ENCODE measurements at places on chromosomes 3 and 15.
A peak's percentile ranks its signal among the peaks of the same experiment; 100 is the strongest.

DNA sequence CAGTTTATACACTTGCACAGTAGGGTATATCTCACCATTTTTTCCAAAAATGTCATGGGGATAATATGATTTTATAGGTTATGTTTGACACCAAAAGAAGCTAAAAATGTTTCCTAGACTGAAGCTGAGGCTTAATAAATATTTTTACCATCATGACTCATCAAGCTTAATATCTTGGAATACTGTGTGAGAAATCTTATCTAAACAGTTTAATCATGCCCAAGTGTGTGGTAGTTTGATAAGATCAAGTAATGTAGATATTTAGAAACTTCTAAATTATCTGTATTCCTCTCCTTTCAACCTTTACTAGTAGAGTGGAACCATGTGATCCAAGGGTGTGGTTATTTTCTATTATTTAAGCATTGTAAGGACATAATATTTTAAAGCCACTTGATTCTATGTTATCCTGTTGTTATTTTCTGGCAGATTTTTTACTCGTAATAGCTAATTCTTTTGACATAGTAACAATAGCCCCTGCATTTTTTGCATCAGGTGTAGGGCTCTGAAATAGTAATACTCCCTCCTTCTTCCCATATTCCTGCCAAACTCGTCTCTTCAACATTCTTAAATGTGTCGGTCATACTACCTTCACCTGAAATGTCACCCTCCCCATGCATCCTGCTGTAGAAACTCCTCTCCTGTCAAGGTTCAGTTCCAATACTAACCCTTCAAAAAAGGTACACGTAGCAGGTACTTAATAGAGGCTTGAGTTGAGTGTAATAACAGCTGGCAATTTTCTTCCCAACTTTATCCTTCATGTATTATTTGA, 729.6 kb downstream of the NLGN1 start:
- DNase-seq: no peak

- DNase-seq: no peak
These were observed 58.6 kb downstream of the WWTR1 start for GRCh38 chr3:149599236-149599635.

GRCh38 chr3:64353226-64353625, 128.0 kb upstream of the PRICKLE2 start:
- DNase-seq: peak; percentile 44

DNA sequence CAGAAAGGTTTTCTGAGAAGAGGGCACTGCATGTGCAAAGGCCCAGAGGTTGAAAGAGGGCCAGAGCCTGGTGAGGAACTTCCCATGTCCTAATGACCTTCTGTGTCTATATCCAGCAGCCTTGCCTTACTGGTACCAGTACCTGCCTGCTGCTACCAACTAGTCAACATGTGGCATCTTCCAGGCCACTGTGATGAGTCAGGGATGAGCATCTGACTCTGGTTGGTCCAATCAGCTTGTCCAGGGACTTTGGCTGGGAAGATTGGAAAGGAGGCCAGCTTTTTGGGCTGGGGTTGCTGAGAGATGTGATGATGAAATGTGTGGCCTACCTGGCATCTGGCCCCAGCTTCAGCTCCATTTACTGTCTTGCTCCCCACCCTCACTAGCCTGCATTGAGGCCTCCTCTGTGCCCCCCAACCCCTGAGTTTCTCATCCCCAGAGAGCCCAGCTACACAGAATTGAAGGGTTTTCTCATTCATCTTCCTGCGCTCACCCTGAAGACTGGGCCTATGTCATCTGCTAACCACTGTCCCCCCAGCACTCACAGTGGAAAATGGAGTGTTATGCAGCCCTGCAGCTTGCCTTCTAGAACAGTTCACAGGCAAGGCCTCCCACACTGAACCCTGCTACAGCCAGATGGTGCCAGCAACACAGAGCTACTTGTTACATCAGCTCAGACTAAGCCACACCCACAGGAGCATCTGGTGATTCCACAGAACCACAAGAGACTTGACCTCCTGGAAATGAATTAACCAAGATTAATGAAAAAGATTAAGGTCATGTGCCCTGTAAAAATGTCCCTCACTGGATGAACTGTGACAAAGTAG, 1.3 kb upstream of the TWF2 start:
- peak; percentile 92 for DNase-seq

GRCh38 chr3:11283139-11283475, 10.9 kb downstream of the ATG7 start:
- no peak for DNase-seq

DNA sequence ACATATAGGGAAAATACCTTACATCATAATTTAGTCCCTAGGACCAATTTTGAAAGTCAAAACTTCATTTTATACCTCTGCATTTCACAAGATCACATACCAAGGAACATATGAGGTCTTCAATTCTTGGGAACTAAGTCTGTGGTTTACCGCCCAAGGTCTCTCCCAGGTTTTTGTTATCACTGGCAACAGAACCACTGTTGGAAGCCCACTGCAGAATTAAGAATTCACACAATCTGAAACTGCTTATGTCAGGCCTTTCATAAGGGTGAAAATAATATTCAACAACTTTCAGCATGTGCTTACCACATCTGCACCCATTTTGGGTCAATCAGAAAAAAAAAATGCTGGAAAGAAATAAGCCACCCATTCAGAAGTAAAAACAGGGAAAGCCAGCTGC, 107.2 kb upstream of the MME start:
- DNase-seq: peak; percentile 48

DNA sequence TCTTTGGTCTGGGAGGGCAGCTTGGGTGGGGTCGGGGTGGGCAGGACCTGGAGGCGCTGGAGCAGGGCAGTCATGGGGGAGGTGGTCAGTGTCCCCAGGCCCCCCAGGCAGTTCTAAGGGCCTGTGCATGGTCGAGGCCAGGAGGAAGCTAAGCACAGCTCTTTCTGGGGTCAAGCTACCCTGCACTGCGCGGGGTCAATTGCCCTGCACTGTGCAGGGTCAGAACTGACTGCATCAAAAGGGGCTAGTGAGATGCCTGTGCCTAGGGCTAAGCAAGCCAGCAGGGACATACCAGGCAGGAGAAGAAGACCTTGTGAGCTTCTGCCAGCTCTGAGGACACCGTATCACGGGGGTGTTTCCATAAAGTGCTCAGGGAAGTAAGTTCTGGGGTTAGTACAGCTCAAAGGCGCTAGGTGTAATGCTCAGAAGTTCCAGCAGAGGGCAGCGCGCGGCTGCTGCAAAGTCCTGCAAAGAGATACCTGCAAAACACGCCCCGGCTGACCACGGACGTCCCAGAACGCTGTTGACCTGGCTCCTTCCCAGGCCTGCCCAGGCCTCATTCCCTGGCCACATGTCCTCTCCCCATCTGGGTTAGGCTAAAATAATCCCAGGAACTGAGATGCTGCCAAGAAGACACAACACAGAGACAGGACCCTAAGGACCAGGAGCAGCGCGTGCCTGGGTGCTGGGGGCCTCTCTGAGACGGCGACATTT, 18.8 kb upstream of the IQSEC1 start:
- peak; percentile 80 for DNase-seq

DNA sequence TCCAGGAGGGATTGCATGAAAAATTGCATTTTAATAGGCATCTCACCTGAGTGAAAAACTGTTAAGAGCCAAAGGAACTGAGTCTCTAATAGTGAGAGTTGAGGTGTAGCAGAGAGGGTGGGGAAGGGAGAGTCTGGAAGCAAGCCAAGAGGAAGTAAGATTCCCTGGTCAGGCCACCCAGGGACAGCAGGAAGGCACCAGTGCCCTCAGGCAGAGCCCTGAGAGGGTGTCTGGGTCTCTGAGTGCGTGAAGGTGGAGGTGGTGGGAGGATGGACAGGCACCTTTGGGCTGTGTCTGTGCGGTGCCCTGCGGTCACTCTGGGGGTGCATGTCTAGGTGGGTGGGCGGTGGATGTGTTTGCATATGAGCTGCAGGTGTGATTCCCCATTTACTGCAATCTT, 300.4 kb upstream of the ROPN1 start:
- no peak for DNase-seq

- no peak for DNase-seq
These were observed 3.6 kb upstream of the CALML4 start for GRCh38 chr15:68208636-68209240.

DNA sequence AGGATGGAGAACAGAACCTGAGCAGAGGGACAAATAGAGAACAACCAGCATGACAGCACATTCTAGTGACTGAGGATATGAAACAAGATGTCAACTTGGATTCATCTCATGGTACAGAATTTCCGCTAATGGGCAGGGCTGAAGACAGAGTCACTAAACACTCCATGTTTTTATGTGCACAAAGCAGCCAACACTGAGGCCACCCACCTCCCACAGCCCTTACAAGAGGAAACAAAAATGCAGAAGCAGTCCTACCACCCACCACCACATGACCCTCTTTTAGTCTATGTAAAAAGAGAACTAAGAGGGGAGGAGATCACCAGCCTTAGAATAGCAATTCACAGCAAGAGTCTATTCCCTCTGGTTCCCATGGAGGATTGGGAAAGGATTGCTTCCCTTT, 131.4 kb upstream of the UBE2E2 start:
- no peak for DNase-seq

- peak; percentile 19 for DNase-seq
These were observed 57.9 kb downstream of the ARHGAP31 start for GRCh38 chr3:119352034-119352609.

DNA sequence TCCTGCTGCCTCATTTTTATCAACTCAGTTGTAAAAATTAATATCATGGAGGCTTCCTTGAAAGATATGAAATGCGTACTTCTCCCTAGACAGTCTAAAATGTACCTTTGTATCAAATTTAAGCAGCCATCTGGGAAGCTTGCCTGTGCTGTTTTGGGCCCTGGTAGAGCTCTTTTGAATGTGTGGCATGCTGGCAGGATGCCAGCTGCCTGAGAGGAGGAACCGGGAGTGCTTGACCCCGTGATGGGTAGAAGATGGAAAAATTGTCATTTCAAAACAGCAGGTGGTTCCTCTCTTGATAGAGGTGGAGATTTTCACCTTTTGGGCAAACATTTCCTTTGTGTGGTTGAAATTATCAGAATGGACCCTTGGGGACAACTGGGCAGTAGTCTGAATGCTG, 245.3 kb downstream of the RPLP1 start:
- no peak for DNase-seq

- DNase-seq: no peak
These were observed 790.7 kb downstream of the ROBO1 start for GRCh38 chr3:78977073-78977472.

GRCh38 chr3:37392957-37393356, 218.6 kb upstream of the LRRFIP2 start:
- DNase-seq: no peak

GRCh38 chr3:197191897-197192296, 106.5 kb downstream of the DLG1 start:
- no peak for DNase-seq

GRCh38 chr3:163672954-163673353, 1405.3 kb downstream of the SI start:
- no peak for DNase-seq

DNA sequence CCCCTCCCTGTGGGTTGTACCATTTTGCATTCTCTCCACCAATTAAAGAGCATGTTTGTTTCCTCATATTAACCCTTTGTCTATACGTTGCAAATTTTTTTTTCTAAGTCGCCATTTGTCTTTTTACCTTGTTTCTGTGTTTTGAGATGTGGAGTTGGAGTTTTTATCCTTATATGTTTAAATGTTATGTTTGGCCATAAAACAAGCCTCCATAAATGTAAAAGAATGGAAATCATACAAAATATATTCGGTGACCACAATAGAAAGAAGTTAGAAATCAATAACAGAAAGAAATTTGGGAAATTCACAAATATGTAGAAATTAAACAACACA, 29.2 kb downstream of the LRRK1 start:
- no peak for DNase-seq

DNA sequence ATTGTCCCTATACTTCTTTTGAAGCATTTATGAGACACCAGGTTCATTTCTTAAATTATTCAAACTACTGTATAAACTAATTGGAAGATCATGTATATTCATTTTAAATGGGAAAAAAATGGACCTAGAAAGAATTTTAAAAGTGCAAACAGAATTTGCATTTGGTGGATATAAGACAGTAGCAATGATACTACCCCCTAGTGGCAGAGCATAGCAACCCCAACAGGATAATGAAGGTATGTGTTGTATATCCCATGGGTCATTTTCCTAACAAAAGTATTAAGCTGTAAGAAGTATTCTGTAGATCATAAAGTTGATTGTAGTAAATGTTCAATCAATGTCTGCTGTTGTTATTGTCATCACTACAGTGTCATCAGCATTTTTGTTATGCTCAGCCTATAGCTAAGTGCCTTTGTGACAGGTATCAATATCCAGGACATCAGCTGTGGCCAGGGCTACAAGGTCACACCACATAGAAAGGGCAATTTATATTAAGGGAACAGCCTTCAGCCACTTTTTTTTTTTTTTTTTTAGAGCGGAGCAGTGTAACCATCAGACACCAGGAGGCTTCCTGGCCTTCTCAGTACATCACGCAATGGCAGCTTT, 175.8 kb downstream of the FOXB1 start:
- peak; percentile 77 for DNase-seq

- DNase-seq: peak; percentile 47
These were observed 11.7 kb upstream of the SEMA3B start for GRCh38 chr3:50256978-50257890.

DNA sequence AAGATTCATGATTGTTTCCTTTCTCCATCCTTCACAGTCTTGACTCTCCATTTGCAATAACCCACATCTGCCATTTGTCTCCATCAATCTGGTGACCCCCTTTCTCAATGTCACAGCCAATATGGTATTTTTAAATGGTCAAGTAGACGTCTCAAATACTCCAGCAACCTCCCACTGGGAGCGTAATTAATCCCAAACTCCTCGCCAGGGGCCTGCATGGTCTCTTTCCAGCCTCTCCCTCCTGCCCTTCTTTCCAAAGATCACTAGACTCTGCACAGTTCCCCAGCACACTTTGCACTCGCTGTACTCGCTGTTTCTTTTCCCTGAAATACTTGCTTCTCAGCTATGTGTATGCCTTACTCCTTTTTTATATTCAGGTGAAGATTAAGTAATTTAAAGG, 115.3 kb downstream of the PLCH1 start:
- no peak for DNase-seq

- no peak for DNase-seq
These were observed 439 bp downstream of the SSR3 start for GRCh38 chr3:156554515-156554841.

GRCh38 chr3:13420831-13421765, 976 bp upstream of the NUP210 start:
- no peak for DNase-seq

Measured in adipocyte (in vitro differentiated cells).